ENCODE measurements at places on chromosomes 6 and 20. TPM values are rescaled to one million over a fixed set of nuclear protein-coding genes. Genes with fewer than 3 reads are reported as not detected.

LY6G6C gene
- total RNA-seq, result 0.66 TPM

POFUT1 gene
- total RNA-seq, result 65.5 TPM

EPB41L1 gene
- total RNA-seq, result 35.0 TPM

HTR1B gene
- 1.9 TPM for total RNA-seq

RNF39 gene
- total RNA-seq, result not detected

DNA sequence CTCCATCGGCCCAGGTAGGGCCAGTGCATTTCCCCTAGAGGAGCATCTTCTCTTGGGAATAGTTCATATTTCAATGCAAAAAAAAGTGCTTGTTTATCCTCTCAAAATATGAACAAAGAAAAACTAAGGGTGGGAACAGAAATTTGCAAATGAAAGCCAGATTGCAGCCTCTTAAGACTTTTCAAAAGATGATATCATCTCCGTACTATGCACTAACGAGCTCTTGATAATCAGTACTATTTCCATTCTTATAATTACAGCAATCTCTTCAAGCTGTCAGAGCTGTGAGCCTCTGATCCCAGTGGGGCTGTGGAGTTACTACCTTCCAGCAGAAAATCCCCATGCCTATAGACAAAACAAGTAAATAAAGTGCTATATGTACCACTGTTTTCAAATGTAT is 77.1 kb downstream of the SOD2 start:
- no peak for DNase-seq

DNA sequence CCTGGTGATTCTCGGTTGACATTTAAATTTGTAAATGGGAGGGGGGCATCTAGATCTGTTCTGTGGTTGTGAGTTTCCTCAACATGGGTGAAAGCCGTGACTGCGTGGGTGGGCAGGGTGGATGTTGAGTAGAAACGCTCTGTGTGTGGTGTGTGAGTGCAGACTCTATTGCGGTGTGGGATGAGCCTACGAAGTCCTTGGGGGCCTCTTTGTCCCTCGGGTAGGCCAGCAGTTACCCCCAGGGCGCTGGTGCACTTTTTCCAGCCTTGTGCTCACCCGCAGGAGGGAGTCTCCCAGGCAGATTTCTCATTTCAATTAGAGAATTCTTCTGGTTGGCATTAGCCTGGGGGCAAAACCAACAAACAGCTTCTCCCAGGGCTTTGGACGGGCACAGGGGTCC is 10.6 kb downstream of the TOX2 start:
- DNase-seq, result no peak

- DNase-seq, result no peak
Measured at GRCh38 chr20:17866234-17867001, 102.2 kb downstream of the SNX5 start.

DNA sequence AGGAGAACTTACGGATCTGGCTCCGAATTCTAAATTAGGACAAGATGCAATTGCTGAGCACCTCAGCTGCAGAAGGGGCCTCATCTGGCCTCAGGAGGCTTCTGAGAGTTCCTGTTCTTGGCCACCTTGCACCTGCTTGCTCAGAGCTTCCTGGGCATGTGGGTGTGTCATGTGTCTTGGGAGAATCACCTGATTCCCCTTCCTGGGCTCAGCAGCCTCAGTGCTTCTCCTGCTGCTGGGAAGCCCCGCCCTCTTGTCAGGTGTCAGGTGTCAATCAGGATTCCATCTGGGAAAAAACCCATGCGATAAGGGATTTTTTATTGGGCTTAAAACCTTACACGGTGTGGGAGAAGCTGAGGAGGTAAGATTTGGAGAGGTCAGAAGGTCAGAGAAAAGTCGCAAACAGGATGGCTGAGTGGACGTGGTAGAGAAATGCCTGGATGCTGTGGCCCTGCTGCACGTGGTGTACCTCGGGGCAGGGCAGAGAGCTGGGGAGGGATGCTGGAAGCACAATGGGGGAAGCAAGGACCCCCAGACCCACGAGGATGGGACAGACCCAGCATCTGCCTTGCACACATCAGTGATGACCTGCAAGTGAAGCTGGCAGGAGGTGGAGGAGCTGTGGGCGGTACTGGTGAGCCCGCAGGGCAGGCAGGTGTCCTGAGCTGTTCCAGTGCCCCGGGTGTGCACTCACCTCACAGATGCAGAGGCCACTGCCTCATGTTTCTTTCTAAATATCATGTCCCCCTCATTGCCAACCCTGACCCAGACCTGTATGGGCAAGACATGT is 170.8 kb downstream of the CDH4 start:
- no peak for DNase-seq

GRCh38 chr20:49279677-49280462 is 2.0 kb upstream of the ZNFX1 start:
- no peak for DNase-seq

GRCh38 chr6:130405549-130405948 is 39.7 kb downstream of the TMEM200A start:
- DNase-seq, result no peak

- peak; percentile 65 for DNase-seq
Measured at GRCh38 chr6:135358985-135359384, 138.6 kb downstream of the AHI1 start.

- no peak for DNase-seq
Measured at GRCh38 chr6:15483060-15483459, 179.8 kb downstream of the DTNBP1 start.

- DNase-seq, result no peak
Measured at GRCh38 chr20:14765370-14765701, 427.9 kb upstream of the FLRT3 start.

GRCh38 chr20:10854976-10855375 is 181.2 kb upstream of the JAG1 start:
- DNase-seq, result peak; percentile 63

DNA sequence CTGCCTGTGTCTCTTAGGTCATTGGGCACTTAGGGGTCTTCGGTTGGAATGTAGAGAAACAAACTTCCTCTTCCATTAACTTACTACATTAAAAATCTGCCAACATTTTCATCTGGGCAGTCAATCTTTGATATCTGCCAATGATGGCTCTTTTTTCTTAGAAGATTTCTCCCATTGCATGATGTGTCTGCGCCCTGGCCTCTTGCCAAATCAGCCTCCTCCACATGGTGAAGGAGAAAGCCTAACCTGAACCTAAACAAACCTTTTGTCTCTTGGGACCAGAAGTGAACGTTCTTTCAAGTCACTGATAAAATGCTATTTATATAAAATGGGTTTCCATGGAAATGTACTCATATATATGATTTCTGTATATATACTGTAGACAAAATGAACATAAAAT is 998.9 kb upstream of the GJE1 start:
- no peak for DNase-seq

DNA sequence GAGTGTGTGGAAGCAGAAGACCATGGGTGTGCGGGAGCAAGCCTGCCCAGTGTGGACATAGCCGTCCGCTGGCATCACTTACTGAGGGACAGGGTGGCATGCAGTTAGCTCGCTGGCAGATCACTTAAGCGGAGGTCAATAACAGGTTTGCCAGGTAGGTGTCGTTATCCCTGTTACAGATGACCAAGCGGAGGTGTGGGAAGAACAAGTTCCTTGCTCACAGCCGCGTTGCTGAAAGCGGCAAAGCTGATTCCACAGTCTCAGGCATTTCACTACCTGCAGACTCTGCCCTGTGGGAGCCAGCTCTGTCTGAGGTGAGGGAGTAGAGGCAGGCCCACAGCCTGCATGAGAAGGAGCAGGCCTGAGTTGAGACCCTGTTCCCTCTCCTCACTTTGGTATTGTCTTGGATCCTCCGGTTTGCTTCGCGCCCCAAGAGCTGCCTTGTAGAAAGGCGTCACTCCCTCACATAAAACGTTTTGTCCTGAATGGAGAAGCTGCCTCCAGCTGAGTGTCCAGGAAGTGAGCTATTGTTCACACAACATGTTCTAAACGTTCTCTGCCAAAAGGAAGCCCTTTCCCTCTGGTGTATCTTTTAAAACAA is 96.9 kb downstream of the TCP11 start:
- DNase-seq, result no peak

GRCh38 chr20:23314699-23315098 is 35.9 kb upstream of the NXT1 start:
- DNase-seq, result no peak

DNA sequence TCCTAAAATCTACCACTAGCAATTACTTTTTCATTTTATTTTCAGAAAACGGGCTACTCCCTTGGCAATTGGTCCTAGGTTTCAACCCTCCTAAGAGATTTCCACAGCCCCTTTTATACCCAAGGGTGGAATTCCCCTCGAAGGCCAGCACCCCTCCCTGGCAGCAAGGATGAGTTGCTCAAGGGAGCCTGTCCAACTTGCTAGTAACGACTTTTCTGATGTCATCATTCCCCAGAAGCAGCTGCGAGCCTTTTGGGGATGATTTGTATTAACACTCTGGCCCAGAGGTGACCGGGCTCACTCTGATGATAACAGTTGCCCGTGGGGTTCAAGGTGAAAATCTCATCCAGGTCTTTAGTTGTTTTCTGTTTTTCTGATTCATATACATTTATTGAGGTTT is 30.7 kb upstream of the NAA20 start:
- DNase-seq, result peak; percentile 63

GRCh38 chr6:24743265-24743943 is 24.4 kb upstream of the C6orf62 start:
- DNase-seq, result peak; percentile 97

DNA sequence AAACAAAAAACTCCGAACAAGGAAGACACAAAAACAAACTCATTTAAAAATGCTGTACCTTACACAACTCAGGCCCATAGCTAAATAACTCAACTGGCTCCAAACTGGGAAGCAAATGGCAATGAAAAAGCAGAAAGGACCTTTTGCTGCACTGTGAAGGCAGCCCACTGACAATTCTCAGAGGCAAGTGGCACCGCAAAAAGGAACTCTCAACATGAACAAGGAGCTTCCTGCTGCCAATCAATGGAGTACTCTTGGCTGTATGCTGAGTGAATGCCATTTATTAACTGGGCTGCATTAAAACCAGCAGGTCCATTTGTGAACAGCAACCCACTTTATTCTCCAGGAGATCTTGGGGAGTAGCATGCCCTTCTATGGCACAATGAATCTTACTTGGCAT is 209.9 kb downstream of the PTPRK start:
- DNase-seq, result no peak

GRCh38 chr6:29813809-29814208 is 13.8 kb upstream of the HLA-G start:
- no peak for DNase-seq

DNA sequence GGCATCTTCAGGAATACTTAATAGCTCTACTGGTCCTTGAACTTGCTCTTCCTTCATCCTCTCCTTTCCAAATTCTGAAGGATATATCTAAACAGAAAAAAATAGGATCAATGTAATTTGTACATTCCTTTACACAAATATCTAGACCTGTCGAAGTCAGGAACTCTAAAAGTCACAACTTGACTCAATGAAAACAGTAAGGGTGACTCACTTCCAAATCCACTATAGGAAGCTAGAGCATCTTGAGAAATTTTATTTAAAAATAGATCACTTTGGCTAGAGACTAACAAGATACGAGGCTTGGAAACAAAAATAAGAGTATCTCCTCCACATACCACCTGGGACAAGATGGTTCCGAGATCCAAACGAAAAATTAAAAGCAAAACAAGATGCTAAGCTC is 12.2 kb downstream of the ESF1 start:
- DNase-seq, result no peak

GRCh38 chr6:73169633-73170032 is 55.7 kb downstream of the KHDC1L start:
- no peak for DNase-seq

GRCh38 chr20:61809006-61809770 is 256.5 kb downstream of the TAF4 start:
- DNase-seq, result no peak

Measured in astrocyte (in vitro differentiated cells and primary cell).